Fibroblast of skin of back (primary cell): ENCODE measurements at places on chromosomes 6 and 20.

- DNase-seq, result no peak
Observed at GRCh38 chr6:32774426-32774825, 11.1 kb upstream of the HLA-DQB2 start.

GRCh38 chr6:26003102-26003694 is 40.6 kb downstream of the TRIM38 start:
- DNase-seq, result peak; percentile 52

DNA sequence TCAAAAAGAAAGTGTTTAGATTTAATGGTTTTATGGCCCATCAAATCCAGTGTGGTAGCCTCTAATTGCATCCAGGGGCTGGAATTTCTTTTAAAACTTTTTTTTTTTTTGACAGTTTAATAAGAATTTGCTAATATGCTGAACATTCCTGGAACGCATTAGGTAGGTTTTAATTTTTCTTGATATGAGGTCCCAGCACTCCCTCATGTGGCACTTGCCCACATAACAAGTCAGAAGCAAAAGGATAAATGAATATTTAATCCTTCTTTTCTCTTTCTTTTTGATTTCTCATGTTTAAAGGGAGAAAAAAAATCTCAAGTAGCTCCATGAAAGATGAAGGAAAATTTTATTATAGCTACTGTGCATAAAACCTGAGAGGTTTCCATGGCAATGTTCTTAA is 13.5 kb downstream of the HAO1 start:
- DNase-seq, result peak; percentile 37

- peak; percentile 95 for DNase-seq
Observed at GRCh38 chr6:5435449-5435848, 174.1 kb downstream of the FARS2 start.

DNA sequence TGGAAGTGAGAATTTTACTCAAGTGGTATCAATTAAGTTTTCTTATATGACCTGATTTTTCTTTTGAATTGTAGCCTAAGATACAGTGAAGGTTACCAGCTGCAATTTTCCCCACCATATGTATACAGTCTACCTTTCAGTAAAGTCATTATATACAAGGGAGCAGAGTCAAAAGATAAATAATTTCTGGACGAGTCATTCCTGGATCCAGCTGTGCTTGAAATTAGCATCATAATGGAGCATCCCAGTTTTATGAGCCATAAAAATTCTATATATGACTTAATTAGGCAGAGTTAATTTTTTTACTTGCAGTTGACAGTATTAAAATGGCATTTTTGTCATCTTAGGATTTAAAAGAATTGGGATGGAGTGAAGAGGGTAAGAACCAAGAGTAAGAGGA is 1008.4 kb downstream of the PHF3 start:
- DNase-seq, result no peak

GRCh38 chr6:130864344-130864743 is 37.1 kb downstream of the SMLR1 start:
- DNase-seq, result no peak

GRCh38 chr6:145075425-145075824 is 659.9 kb downstream of the EPM2A start:
- DNase-seq, result no peak

GRCh38 chr20:45935416-45936046 is 1.0 kb downstream of the PCIF1 start:
- DNase-seq, result peak; percentile 15

DNA sequence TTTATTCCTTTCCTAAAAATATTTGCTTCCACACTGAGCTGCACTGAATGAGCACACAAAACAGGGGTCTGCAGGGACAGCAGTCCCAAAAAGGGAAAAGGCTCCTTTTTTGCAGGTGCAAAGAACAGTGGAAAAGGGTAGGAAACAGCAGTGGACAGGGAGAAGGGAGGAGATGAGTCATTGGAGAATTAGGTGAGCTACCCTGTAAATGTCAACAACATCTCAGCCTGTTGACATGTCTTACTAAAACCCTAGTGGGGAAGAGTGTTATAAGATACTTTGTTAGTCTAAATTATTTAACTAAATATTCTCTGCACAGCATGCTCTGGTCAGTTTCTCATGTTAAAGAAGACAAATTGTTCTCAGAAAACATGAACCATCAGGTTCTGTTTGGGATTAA is 151.5 kb upstream of the FBXL4 start:
- no peak for DNase-seq

- no peak for DNase-seq
Observed at GRCh38 chr6:33923857-33924514, 120.2 kb upstream of the MLN start.

DNA sequence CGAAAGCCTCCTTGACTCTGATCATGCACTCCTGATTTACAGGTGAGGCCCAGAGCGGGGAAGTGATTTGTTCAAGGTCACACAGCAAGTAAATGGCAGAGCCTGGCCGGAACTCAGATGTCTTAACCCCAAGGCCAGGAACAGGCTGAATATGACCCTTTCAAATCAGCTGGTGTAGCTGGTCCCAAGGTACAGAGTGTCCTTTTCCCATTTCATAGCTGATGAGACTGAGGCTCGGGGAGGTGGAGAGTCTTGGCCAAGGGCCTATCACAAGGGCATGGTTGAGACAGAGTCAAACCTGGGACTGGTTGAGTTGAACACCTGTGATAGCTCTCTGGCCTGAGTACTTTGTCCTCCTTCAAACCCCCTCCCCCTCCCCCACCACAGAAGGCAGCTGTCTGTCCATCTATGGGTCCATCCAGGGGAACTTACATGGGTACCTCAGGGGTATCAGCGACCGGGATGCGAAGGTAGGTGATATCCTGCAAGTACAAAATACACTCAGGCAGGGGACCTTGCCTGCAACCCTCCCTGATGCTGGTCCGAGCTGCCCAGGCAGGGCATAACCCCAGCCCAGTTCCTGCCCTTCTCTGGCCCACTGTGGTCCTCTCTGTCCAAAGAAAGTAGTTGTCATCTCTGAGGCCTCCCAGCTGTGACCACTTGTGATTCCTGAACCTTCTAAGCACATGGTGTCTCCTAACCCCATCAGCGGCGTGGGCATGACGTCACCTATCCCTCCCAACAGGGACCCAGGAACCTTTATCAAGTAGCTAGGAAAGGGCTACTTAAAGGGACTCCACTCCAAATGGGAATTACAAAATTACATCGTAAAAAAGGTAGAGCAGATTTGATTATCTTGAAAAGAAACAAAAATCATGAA is 5.6 kb downstream of the DUSP15 start:
- DNase-seq, result no peak

DNA sequence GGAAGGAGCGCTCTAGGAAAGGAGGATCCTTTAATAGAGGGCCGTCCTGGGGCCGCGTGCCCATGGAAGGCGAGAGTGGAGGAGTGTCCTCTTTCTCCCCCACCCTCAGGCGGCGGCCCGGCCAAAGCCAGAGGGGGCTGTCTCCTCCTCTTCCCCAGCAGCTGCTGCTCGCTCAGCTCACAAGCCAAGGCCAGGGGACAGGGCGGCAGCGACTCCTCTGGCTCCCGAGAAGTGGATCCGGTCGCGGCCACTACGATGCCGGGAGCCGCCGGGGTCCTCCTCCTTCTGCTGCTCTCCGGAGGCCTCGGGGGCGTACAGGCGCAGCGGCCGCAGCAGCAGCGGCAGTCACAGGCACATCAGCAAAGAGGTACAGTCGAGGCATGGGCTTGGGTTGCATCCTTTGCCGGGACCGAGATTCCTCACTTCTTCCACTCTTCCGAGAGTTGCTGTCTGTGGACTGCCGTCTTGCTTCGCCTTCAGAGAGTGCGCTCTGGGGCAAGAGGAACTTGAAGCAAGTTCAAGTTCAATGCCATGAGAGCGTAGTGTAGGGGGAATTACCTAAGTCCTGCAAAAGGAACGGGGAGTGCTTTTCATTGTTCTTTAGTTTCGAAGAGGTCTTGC is at the start of gene LAMA2:
Gene LAMA2, plus strand, starts transcription at position 148 of the 621 bp plus-strand sequence. Its CDS starts 108 bp downstream, at position 256.
- DNase-seq, result peak; percentile 86

DNA sequence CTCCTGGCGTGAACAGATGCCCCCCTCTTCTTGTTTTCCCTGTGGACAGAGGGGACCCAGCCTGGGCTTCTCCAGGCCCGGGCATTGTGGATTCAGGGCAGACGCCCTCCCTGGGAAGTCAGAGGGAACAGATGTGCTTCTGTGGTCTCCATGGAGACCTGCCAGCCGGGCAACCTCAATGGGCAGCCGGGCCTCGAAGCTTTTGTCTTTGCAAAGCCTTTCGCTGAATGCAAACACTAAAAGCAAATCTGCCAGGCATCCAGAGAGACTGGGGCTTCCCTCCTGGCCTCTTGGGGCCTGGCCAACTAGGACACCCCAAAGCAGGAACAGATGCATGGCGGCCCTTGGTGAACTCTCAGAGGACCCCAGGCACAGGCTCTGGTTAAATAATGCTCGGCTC is 370.0 kb upstream of the SULF2 start:
- no peak for DNase-seq

GRCh38 chr6:169659820-169660610 is 41.8 kb downstream of the WDR27 start:
- DNase-seq, result no peak

DNA sequence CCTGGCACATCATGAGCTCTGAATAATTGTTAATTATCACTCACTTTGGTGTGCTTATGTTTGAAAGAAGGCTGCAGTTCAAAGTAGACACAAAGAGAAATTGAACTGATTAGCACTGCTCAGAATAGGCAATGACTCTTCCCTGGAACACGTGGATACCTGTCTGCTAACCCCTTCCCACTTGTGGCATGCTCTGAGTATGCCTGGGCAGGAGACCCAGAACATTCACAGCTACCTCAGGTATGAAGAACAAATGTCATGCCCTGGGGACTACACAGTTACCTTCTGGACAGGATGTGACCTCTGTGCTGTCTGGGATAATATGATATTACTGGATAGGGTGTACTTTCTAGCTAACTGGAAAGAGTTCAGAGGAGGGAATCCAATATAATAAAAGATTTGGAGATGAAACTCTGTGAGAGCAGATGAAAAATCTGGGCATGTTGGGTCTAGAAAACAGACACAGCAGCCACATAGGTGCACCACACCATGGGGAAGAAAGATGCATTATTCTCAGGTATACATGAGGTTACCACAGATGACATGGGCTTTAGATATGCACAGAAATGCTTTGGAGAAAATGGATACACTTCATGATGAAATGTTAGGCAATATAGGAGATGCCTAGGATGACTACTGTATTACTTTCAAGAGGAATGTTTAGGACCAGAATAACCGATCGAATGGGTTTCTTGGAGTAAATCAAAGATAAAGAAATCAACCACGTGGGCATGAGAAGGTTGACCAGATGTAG is 324.2 kb upstream of the PREP start:
- no peak for DNase-seq

DNA sequence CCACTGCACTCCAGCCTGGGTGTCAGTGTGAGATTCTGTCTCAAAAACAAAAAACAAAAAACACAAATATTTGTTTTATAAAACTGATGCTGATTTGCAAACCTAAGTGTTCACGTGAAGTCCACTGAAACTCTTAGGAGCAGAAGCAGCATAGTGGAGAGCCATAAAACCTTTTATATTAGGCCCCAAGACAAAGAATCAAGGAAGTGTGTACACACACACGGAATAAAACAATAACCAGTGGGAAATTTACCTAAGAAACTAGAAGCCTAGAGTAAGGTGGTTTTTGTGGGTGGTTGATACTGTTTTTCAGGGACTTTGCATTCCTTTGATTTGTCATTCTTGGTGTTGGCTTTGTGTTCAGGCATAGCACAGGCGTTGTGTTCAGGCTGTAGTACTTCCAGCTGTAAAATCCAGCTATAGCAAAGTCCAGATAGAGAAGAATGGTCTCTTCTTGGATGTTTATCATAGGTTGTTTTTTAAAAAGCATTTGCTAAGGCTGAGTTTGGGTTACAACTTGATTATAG is 61.3 kb downstream of the ATRN start:
- no peak for DNase-seq

GRCh38 chr6:55033016-55033546 is 141.2 kb upstream of the HCRTR2 start:
- DNase-seq, result peak; percentile 63

DNA sequence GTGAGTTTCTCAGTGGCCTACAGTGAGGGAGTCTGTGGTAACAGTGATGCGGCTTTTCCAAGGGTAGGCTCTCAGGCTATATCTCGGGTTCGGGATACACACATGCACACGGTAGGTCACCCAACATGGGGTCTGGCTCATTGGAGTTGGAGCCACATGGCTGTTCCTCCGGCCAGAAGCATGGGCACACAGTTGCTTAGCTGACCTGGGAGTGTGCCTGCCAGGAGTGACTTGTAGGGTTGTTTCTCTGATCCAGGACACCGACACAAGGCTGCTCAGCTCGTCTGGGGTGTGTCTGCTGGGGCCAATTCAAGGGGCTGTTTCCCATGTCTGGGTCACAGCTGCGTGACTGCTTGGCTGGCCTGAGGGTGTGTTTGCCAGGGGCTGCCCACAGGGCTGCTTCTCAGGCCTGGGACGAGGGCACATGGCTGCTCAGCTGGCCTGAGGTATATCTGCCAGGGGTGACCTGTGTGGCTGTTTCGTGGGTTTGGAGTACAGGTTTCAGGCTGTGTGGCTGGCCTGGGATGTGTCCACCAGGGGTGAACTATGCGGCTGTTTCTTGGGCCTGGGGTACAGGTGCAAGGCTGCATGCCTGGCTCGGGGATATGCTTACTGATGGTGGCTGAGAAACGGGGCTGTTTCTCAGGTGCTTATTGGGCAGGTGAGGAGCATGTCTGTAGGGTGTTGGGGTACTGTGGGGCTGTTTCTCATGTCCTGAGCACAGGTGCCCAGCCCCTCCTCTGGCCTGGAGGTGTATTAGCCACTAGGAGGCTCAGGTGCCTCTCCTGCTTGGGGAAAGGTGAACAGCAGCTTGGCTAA is 15.2 kb downstream of the KIF25 start:
- no peak for DNase-seq

DNA sequence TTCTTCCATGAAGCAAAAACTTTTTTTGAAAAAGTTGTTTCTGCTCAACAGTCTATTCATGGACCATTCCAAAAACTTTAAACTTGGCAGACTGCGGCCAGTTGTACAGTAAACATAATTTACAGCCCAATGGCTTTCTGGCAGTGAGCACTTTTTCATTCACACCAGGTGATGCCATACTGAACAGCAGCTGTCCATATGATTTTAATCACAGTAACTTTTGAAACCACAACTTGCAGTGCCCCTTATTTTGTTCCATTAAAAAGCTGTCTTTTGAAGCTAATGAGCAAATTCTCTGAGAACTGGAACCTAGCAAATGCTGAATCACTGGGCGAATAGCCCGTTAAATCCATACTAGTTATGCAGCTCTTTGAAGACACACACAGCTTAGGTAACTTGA is 576.6 kb downstream of the PTPRT start:
- DNase-seq, result no peak
